ENCODE measurements at places on chromosomes 11 and 22.

DNA sequence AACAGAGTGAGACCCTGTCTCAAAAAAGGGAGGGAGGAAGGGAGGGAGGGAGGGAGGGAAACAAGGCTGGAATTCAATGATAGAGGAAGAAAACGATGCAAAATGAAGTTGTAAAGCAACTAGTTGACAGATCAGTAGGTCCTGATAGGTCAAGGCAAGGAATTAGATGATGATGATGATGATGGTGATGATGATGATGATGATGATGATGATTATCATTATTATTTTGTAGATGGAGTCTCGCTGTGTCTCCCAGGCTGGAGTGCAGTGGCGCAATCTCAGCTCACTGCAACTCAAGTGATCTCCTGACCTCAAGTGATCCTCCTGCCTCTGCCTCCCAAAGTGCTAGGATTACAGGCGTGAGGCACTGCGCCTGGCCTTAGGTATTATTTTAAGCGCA is 11.3 kb upstream of the L3MBTL2 start:
- no peak for DNase-seq

DNA sequence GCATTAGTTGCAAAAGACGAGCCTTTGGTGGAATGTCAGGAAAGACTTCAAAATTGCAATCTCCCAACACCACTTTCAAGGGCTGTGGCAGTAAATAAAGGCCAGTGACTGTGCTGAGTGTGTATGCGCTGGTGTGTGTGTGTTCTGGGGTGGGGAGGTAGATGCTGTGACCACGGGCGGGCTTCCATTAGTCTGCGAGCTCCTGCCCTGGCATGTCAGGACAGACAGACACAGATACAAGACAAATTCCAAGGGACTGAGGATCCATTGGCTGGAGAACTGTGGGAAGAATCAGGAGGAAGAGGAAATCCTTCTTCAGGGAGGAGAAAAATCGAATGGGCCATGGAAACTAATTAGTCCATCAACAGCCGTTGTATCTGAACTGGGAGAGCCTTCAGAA is 83.6 kb downstream of the FEZ1 start:
- no peak for DNase-seq

GRCh38 chr11:62338218-62338617 is 970 bp downstream of the ASRGL1 start:
- peak; percentile 20 for DNase-seq

GRCh38 chr11:114845766-114846415 is 167.6 kb downstream of the NXPE2 start:
- no peak for DNase-seq

GRCh38 chr22:46363611-46364321 is 28.3 kb downstream of the TRMU start:
- no peak for DNase-seq

DNA sequence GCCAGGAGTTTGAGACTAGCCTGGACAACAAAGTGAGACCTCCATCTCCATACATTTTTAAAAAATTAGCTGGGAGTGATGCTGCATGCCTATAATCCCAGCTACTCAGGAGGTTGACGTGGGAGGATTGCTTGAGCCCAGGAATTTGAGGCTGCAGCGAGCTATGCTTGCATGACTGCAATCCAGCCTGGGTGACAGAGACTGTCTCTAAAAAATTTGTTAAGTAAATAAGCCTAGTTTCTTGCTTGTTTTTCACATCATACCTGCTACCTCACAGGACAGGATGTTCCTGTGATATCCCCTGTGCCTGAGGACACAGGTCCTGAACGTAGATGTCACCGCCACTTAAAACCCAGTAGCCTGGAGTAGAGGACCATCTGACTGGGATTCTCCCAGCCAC is 348.6 kb downstream of the MN1 start:
- no peak for DNase-seq

DNA sequence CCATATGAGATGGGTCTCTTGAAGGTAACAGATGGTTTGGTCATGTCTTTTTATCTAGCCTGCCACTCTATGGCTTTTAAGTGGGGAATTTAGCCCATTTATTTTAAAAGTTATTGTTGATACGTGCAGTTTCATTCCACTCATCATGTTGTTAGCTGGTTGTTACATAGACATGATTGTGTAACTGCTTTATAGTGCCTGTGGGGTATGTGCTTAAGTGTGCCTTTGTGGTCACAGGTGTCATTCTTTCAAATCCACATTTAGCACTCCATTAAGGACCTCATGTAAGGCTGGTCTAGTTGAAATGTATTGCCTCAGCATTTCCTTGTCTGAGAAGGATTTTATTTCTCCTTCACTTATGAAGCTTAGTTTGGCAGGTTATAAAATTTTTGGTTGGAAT is 263.8 kb upstream of the LUZP2 start:
- no peak for DNase-seq

DNA sequence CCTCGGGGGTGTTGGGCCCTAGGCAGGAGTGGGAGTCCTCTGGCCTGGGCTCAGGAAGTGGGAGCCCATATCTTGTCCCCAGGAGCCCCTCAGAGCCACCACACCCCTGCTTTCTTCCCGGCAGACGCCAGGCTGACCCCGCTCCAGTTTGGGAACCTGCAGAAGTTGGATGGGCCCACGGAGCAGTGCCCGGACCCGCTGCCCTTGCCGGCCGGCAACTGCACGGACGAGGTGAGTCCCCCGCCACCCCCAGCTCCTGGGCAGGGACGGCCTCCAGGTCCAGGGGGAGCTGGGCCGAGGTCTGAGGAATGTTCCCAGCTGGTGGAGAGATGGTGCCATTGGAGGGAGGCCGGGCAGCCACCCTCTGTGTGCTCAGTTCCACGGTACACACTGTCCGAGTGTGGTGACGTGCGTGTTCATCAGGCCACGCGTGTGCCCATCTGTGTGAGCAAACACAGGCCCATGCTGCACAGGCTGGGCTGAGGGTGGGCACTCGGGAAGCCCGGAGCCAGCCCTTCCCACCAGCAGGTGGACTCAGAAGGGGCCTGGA is 4.8 kb downstream of the MUC5B start:
- no peak for DNase-seq

- DNase-seq = no peak
Measured at GRCh38 chr22:16608931-16609330, 16.3 kb upstream of the CCT8L2 start.

DNA sequence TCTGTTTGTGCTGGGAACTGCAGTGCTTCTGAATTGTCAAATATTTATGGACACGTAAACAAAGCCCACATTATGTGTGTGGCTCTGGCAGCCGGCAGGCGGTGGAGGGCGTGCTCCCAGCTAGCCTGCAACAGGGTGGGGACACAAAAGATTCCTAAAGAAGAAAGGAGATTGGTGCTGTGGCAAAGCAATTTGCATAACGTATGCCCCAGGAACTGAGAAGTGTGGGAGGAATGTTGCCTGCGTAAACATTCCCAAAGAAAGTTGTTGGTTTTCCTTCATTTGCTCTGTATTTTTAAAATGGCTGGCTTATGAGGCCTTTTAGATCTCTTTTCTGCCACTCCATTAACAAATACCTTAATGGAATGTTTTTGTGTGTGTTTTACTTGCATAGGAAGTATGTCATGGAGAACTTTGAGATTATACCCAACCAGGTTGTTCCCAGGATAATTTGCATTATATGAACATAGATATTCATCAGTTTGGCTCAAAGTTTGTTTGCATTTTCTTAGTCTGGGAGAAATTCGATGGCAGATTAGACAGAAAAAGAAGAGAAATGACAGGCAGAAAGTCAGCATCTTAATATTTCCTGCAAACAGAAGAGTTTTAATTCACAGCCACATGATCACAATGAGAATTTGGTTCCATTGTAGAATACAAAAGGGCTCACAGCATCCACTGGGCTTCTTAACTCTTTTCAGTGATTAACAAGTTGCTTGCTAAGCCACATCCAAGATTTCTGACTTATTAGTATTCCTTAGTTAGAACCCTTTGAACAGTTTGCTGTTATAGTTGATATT is 41.8 kb upstream of the DLAT start:
- no peak for DNase-seq

DNA sequence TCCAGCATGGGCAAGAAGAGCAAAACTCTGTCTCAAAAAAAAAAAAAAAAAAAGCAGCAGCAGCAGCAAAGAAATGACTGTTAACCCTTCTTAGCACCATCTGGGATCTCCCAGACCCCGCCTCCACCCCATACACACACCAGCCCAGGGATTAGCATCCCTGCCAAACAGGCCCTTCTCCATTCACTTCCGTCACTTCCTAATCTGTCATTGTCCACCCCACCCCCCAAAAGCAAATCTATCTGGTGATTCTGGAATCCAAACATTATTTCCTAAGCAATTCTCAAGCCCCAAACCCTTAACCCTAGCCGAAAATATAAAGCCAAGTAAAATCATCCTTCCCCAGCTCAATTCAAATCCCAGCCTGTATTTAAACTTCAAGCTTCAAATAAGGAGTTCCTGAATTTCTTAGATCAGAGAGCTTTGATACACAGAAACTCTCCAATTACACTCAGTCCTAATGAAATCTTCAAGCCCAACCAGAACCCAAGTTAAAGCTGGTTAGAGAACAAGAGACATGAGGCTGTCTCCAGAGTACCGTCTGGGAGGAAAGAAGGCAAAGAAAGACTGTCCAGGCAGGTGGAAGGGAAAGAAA is 6.0 kb upstream of the AHNAK start:
- DNase-seq = no peak

GRCh38 chr11:100867606-100868005 is 180.5 kb downstream of the ARHGAP42 start:
- no peak for DNase-seq

GRCh38 chr11:10683429-10683828 is 10.1 kb downstream of the IRAG1 start:
- DNase-seq = no peak

- no peak for DNase-seq
Measured at GRCh38 chr22:44430716-44431115, 67.3 kb downstream of the RTL6 start.

DNA sequence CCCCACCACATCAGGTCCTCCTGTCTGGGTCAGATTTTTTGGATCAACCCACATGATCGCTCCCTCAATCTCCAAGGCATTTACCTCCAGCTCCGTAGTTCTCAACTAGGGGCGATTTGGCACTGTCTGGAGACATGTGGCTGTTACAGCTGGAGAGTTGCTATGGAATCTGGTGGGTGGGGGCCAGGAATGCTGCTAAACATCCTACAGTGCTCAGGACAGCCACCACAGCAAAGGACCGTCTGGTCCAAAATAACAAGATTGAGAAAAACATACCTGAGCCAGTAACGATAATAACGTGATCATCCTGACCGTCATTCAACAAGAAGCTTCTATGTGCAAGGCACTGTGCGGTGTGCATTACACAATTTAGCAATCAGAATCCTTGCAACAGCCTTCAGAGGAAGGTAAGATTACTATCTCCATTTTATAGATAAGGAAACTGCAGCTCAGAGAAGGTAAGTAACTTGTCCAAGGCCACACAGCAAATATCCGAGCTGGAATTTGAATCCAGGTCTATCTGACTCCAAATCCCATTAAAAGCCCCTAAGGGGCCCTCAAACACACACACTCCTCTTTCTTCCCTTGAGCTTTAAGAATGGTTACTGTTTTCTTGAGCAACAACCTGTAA is 14.3 kb upstream of the CRY2 start:
- no peak for DNase-seq

GRCh38 chr11:69702239-69702691 is 1.6 kb downstream of the FGF19 start:
- DNase-seq = no peak

DNA sequence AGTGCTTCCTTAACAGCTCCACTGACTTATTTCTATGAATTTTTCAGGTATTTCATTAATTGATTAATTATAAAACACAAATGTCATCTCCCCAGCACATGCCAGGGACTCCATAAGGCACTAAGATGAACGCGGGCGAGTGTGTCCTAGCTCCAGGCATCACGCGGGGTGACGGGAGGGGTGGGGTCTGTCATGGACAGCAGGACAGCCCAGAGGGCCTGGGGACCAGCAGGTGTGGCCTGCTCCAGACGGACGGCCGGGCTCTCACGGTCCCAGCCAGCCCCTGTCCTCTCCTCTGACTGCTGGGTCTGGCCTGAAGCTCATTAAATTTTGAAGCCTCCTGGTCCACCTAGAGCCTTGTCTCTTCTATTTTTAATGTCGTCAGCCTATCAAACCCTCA is 531.1 kb downstream of the BRD1 start:
- no peak for DNase-seq

DNA sequence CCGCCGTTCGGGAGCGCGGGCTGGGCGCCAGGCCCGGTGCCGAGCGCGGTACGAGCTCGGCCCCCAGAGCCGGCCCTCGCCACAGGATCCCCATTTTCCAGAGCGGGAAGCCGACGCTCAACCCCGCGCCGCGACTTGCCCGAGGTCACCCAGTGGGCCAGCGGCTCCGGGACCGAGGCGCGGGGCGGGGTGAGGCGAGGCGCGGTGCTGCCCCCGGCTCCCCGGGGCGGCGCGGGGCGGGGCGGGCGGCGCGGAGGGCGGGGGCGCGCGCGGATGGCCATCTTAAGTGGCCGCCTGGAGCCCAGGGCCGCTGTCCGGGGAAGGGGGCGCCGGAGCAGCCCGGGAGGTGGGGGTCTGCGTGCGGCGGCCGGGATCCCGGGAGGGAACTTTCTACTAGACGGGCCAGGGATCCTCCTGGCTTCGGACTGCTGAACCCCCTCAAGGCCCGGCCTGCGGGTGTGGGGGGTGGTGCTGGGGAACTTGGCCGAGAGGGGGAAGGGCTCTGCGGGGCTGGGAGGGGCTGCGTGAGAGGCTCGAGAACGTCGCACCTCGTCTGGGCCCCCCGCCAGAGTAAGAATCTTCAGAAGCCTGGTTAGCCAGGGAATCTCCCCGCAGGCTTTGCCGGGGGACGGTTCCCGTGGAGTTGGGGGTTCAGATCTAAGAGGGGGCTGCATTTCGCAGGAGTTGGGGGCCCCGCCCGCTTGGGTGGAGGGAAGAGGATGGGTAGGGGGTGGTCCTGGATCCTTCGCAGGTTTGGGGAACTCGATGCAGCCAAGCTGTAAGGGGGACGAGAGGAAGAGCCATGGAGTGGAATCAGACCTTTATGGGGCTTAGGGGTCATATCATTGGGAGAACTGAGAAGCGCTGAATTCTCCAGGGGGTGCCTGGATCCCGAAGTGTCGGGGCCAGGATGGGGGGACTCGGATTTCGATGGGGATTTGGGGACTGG is 678 bp upstream of the INPPL1 start:
- DNase-seq = peak; percentile 59

GRCh38 chr22:44632541-44633396 is 69.2 kb upstream of the PRR5 start:
- no peak for DNase-seq

GRCh38 chr22:26143806-26144325 is 25.4 kb upstream of the SEZ6L start:
- peak; percentile 6 for DNase-seq

DNA sequence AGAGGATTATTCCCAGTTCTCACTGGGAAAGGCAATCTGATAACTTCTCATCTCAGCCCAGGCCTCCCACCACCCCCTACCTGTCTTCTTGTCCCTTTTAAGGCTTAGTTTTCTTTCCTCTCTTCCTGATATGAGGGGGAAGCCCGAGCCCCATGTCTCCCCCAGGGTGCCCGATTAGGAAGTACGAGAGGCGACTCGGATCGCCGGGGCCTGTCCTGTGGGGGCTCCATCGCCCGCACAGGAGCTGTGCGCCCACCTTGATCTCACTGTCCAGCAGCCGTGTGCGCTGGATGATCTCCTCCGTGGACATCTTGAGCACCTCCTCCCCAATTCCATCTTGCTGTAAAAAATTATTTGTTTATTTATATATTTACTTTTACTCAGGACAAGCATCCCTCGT is 628 bp downstream of the PSMC3 start:
- DNase-seq = no peak
